Astrocyte of the spinal cord (primary cell): ENCODE measurements at places on chromosomes 12 and 14.
A peak's percentile ranks its signal among the peaks of the same experiment; 100 is the strongest.

- no peak for DNase-seq
Observed at GRCh38 chr12:12191008-12191407, 75.8 kb downstream of the LRP6 start.

- DNase-seq = no peak
Observed at GRCh38 chr12:72024613-72025012, 86.0 kb downstream of the TPH2 start.

GRCh38 chr12:98372340-98373024 is 142.9 kb upstream of the TMPO start:
- peak; percentile 5 for DNase-seq

DNA sequence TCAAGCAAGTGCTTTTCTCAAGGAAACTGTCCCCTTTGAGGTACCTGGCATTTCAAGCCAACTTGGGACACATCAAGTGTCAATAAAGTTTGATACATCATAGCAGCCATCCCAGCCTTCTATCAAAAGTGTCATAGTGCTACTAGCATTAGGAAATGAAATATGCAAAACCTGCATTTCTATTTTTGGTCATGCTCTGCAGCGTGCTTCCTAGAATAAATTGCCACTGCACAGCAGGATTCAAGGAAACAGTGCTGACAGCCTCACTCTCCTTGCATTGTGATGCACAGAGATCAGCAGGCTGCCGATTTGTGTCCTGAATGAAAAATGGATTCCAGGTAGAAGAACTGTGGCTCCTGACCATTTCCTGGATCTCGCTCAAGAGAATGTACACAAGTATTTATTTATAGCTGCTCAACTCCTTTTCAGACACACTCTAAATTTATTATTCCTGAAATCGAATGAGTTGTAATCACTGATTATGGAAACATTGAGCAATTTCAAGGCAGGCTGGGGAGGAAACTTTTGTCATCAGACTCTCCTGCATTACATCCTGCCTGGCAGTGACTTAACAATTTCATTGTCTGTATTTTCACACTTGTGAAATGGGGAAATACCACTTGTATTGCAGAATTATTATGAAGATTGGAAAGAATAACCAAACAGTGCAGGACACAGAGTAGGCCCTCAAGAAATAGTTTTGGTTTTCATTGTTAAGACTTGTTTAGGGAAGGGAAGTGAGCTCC is 120.9 kb downstream of the SLC38A6 start:
- peak; percentile 67 for DNase-seq

DNA sequence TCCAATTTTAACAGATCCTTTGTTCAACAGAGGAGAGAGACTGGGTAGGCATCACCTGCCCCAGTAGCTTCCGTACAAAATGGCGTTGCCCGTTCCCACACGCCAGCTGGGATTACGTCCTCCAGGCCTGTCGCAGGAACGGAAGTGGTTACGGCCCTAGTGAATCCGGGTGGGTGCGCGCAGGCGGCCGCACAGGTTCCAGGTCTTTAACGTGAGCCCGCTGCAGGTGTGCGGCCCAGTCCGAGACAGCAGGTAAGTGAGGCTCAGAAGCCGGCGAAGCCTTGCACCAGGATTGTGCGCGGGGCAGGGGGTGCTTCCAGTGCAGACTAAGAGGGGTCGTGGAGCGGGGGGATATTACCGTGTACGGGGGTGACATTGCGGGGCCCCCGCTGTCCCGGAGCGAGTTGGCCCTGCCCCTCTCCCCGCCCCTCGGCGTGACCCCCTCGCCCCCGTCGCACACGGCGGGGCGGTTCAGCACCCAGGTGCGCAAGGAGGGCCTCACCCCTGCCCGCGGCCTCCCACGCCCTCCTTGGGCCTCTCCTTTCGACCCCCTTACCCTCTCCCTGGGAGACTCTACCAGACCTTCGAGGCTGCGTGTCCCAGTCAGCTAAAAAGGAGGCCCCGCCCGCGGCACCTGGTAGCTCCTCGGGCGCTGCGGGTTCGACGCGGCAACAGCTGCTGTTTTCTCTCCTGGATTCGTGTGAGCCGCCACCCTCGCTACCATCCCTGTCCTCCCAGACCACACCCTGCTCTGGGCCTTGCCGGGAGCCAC is at the start of gene EXD2:
Gene EXD2 (plus strand): TSS at position 159 of the 772 bp plus-strand sequence. CDS start 17,973 bp downstream, outside the sequence.
- DNase-seq = peak; percentile 81
